ENCODE measurements at places on chromosomes 3 and 15. TPM values are rescaled to one million over a fixed set of nuclear protein-coding genes. Genes with fewer than 3 reads are reported as not detected.

Gene CHRM5
- not detected for total RNA-seq

- no peak for DNase-seq
Observed at GRCh38 chr3:10398341-10398740, 77.4 kb upstream of the SEC13 start.

DNA sequence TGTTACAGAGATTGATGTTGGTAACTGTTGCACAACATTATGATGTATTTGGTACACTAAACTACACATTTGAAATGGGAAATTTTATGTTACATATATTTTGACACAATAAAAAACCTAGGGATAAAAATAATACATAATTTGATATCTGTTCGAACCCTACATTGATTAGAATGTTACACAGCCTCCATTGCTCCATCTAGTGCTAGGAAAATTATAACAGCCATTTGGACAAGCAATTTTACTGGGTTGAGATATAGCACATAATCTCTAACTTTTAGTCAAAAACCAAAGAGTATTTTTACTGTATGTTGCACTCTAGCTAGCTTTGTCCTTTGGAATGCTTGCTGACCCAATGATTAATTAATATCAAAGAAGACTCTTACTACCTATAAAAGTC is 108.1 kb downstream of the LSAMP start:
- DNase-seq: no peak

GRCh38 chr3:107289354-107289753 is 87.9 kb upstream of the CCDC54 start:
- no peak for DNase-seq

DNA sequence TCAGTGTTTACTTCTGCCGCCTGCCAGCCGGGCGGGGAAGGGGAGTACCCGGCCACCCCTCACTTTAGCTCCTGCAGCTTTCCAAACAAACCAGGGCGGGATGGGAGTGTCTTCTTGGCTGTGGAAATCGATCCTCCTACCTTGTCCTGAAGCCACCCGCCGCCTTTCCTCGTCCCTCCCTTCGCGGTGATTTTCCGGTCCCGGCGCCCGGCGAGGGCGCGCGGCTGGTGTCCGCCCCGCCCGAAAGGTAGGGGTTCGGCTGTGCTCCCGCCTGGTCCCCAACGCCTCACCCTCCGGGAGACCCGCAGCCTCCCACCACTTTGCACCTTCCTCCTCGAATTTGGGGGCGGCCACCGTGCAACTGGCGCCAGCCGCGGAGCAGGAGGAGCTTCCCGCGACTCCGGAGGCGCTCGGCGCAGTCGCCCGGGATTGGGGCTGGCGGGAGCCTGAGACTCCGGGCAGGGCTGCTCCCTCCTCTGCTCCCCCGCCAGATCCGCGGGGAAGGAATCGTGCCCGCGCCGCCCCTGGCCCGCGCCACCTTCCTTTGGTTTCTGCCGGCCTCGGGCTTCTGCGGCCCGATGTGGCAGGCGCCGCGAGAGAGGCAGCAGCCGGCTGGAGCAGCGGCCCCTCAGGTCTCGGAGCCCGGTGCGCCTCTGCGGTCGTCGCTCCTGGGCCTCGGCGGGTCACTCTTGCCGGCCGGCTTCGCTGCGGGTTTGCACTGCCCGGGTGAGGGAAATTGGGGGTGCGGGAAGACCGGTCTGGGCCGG is 30.7 kb upstream of the ST3GAL6 start:
- peak; percentile 31 for DNase-seq

- DNase-seq: peak; percentile 35
Observed at GRCh38 chr3:195028877-195029606, 241.9 kb downstream of the XXYLT1 start.

GRCh38 chr3:53856964-53857363 is 10.6 kb downstream of the IL17RB start:
- DNase-seq: no peak

Gene ZIC1
- total RNA-seq: not detected

DNA sequence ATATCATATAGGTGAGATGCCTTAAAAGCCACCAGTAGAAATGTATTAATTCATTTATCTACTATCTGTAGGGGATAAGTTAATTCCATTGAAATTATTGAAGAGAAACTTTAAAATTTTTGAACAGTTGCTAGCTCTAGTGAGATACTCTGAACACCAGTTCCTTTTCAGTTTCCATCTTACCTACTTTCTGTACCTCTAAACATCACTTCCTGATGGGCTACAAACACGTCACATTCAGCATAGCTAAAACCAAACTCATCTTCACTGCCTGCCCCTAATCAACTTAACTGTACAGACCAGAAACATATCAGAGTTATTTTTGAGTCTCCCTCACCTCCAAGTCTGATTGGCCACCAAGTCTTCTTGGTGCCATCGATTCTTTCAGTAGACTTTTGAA is 88.9 kb downstream of the FEZF2 start:
- DNase-seq: no peak

GRCh38 chr3:15300323-15301078 is 31.9 kb downstream of the SH3BP5 start:
- no peak for DNase-seq

DNA sequence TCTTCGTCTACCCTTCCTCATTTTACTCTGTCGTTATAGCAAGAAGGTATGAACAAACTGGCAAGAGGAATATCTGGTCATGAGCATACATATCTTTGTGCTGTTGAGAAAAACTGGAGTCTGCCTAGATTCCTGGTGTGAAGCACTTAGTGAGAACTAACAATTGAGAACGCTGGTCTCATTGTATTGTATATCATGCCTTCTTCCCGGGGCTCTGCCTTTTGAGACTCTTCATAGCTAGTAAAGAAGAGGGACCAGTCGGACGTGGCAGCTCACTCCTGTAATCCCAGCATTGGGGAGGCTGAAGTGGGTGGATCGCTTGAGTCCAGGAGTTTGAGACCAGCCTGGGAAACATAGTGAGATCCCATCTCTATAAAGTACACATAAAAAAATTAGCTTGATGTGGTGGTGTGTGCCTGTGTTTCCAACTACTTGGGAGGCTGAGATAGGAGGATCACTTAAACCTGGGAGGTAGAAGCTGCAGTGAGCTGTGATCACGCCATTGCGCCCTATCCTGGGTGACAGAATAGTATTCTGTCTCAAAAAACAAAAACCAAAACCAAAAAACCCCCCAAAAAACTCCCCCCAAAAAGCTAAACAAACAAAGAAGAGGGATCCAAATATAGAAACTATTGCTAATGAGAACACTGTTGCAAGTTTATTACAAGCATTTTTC is 11.8 kb downstream of the CMC1 start:
- no peak for DNase-seq

DNA sequence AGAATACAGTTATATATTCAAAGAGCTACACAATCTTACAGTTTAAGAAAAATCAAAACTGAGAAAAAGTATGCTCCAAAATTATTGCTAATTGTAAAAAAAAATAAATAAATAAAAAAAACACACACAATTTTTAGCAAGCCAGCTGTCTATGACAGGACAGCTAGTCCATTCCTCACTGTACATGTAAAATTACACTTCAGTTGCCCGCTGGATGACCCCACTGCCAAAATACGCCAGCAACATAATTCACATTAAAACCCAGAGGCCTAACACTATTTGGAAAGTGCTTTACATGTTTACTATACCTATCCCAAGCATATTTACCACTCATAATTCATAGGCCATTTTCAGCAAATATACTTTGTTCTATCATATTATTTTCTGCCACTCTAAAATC is 5.8 kb downstream of the MYO9A start:
- no peak for DNase-seq

DNA sequence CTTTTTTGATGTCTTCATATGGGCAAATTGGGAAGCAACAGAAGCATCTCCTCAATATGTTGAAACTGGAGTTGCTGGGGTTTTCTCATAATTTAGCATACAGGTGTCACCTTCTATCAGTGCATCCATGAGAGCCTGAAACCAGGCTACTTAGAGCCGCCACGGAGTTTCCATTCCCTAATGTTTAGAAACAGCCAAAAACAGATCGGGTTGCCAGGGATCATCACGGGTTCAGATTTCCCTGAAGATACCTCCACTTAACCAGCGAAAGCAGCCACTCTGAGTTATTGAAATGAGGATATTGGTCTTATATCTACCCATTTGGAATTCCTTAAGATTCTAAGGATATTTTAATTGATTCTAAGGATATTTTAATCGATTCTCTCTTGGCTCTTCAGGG is 14.5 kb downstream of the TERB2 start:
- no peak for DNase-seq

Gene PLA2G4E
- not detected for total RNA-seq

GRCh38 chr15:36815786-36816185 is 236.4 kb downstream of the CDIN1 start:
- DNase-seq: no peak

Gene TRAIP
- total RNA-seq: 3.6 TPM

DNA sequence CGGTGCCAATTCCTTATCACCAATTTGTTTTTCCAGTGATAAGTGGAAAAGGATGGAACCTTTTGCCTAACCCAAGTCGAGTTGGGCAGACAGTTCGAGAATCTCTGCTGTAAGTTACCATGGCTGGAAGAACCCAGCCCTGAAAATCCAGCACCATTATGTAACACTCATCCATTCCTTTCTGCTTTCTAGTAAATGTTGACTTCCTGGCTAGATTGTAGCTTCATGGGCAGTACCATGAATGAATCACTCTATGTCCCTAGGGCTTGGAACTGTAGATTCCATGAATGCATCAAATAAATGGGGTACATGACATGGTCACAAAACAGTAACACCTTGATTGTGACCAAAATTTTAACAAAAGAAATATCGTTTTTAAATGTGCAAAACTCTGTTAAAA is 14.0 kb downstream of the CHCHD4 start:
- no peak for DNase-seq

- DNase-seq: peak; percentile 16
Observed at GRCh38 chr3:182729903-182730674, 63.2 kb upstream of the ATP11B start.

DNA sequence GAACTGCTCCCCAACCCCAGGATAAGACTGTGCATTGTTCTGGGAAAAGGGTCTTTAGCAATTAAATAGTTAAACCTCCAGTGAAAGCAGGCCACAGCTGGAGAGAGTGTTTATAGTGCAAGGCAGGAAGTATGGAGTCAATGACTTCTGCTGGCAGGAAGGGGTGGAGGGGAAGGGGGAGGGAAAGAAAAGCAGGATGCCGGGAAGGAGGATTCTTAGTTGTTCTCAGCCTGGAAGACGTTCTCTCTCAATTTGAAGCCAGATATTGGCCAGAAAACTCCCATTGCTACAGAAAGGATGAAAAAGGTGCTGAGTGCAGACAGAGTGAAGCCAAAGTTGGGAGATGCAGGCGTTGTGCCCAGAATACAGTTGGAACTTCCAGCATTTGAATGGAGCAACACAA is 35.7 kb upstream of the ACTL6A start:
- peak; percentile 29 for DNase-seq

GRCh38 chr3:189677667-189678066 is 46.5 kb downstream of the TP63 start:
- DNase-seq: no peak

Gene SLC24A1
- total RNA-seq: 3.6 TPM
